ENCODE measurements at places on chromosomes 11 and 22. TPM values are rescaled to one million over a fixed set of nuclear protein-coding genes. Genes with fewer than 3 reads are reported as not detected.

- no peak for DNase-seq
Measured at GRCh38 chr11:74680703-74681531, 50.3 kb downstream of the CHRDL2 start.

Gene LRRC32
- 11.2 TPM for total RNA-seq

DNA sequence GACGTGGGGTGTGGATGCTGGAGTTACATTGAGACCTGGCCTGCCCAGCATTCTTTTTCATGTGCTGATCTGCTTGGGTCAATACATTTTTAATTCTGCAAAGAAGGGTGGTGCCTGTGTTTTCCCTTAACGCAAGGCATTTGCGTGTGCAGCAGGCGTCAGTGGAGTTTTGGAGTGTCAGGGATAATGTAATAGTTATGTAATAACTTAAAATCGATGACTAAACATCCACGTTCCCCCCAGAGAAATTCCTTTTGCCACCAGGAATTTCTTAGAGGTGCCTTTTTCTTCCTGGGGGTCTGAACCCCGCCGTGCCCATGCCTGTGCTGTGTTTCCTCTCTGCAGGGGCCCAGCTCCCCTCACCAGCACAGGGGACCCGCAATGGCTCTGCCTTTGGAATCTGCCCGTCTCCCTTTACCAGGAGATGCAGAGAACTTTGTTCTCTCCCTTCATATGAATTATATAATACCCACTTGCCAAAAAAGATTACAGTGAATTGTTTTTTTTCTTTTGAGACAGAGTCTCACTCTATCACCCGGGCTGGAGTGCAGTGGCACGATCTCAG is 62.6 kb downstream of the TBC1D22A start:
- no peak for DNase-seq

GRCh38 chr11:106464728-106465127 is 387.3 kb downstream of the AASDHPPT start:
- no peak for DNase-seq

Gene ATXN10
- total RNA-seq: 89.9 TPM

GRCh38 chr22:23523713-23524112 is 56.4 kb downstream of the IGLL1 start:
- no peak for DNase-seq

- peak; percentile 70 for DNase-seq
Measured at GRCh38 chr11:72589802-72590761, 84.1 kb downstream of the PDE2A start.
